Smooth muscle cell of the coronary artery (primary cell): ENCODE measurements at places on chromosomes 11 and 22. TPM values are rescaled to one million over a fixed set of nuclear protein-coding genes. Genes with fewer than 3 reads are reported as not detected.

NXPE4 gene
- total RNA-seq = not detected in 2 replicates

APOL5 gene
- not detected in 2 replicates for total RNA-seq

PRRG4 gene
- under 0.01 TPM in 1 of 2 replicates, not detected in the other for total RNA-seq

MS4A7 gene
- not detected in 2 replicates for total RNA-seq

OR51V1 gene
- not detected in 2 replicates for total RNA-seq

TBCEL gene
- total RNA-seq = 14.4 and 14.5 TPM in 2 replicates

GGT5 gene
- 1.6 and 5.1 TPM in 2 replicates for total RNA-seq

HPX gene
- total RNA-seq = 0.12 and 0.45 TPM in 2 replicates

GSTT2B gene
- 5.1 and 9.5 TPM in 2 replicates for total RNA-seq

ZNF280B gene
- 0.08 and 0.12 TPM in 2 replicates for total RNA-seq

CARNS1 gene
- under 0.01 and 0.30 TPM in 2 replicates for total RNA-seq

C11orf97 gene
- total RNA-seq = not detected in 2 replicates

ACR gene
- total RNA-seq = not detected in 2 replicates

CCDC81 gene
- total RNA-seq = under 0.01 and 0.83 TPM in 2 replicates

ZNHIT2 gene
- total RNA-seq = 3.0 and 7.5 TPM in 2 replicates

CHADL gene
- 0.12 and 0.60 TPM in 2 replicates for total RNA-seq

ZDHHC24 gene
- total RNA-seq = 6.8 and 9.9 TPM in 2 replicates

IL10RA gene
- 0.08 TPM in 1 of 2 replicates, not detected in the other for total RNA-seq

OR51B5 gene
- total RNA-seq = 0.15 TPM in 1 of 2 replicates, not detected in the other

TRIM29 gene
- not detected in 2 replicates for total RNA-seq

SCN4B gene
- total RNA-seq = not detected in 2 replicates

ADORA2A gene
- 0.35 and 15.0 TPM in 2 replicates for total RNA-seq

NPAS4 gene
- total RNA-seq = not detected in 2 replicates

CLCF1 gene
- total RNA-seq = 1.8 and 3.9 TPM in 2 replicates

KDM4E gene
- not detected in 2 replicates for total RNA-seq

LARGE1 gene
- total RNA-seq = 7.2 and 28.7 TPM in 2 replicates

BATF2 gene
- total RNA-seq = 0.15 TPM in 1 of 2 replicates, not detected in the other

NOL12 gene
- 22.2 and 27.7 TPM in 2 replicates for total RNA-seq

HOATZ gene
- not detected in 2 replicates for total RNA-seq

GALNT18 gene
- total RNA-seq = 1.2 and 2.8 TPM in 2 replicates

MS4A6E gene
- not detected in 2 replicates for total RNA-seq

PSMA1 gene
- 70.1 and 148 TPM in 2 replicates for total RNA-seq

ARHGAP20 gene
- total RNA-seq = 1.3 and 4.7 TPM in 2 replicates

TNNI2 gene
- not detected in 2 replicates for total RNA-seq

KCNC1 gene
- 0.23 TPM in 1 of 2 replicates, not detected in the other for total RNA-seq

PLAAT3 gene
- 18.1 and 52.2 TPM in 2 replicates for total RNA-seq

BACE1-AS gene
- total RNA-seq = 1.6 and 2.6 TPM in 2 replicates

MB gene
- 0.15 TPM in 1 of 2 replicates, not detected in the other for total RNA-seq
